Kidney epithelial cell (primary cell): ENCODE measurements at places on chromosomes 2 and 18. TPM values are rescaled to one million over a fixed set of nuclear protein-coding genes. Genes with fewer than 3 reads are reported as not detected.

DNA sequence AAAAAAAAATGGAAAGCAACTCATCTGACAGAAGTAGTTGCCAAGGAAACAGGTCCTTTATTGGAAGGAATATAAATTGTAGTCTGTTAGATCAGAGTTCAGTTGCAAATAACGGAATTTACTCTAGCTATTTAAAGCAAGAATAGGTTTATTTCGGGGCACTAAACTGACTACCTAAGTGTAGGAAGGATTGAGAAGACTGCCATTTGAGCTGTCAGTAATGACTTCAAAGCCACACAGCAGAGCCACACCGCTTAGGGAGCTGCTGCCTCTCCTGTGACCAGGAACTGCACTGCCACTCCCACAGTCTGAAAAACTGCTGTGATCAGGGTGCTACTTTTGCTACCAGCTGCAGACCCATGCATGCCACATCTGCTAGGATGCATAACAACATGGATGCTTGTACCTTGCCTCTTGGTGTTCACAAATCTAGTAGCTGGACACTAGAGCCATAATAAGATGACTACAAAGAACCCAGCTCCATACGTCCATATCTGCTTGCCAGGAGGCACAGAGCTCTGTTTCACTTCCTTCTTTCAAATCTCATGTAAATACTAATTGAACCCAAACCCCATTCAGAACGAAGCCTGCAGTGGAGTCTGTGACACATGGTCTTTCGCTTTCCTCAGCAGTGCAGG, 2.2 kb downstream of the DSG2 start:
- no peak for DNase-seq

GRCh38 chr18:46278481-46279465, 174.6 kb downstream of the HAUS1 start:
- no peak for DNase-seq

DNA sequence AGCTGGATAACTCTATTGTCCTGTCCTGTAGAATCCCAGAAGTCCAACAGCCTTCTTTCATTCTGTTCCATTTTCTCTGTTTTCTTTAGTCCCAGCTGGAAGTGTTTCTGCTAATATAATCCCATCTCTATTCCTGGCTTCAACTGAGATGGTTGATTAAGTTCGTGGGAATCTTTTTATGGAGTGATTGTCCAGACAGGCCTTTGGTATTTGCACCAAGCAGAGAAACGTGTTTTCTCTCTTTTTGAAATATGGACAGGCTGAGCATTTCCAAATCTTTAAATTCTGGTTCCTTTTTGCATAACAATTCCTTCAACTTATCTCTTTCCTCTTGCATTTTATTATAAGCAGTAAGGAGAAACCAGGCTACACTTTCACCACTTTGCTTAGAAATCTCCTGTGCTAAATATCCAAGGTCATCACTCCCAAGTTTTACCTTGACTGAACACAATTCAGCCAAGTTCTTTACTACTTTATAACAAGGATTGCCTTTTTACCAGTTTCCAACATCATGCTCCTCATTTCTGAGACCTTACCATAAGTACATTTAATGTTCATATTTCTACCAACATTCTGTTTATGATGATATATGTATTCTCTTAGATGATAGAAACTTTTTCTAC, 108.8 kb downstream of the ZFP36L2 start:
- no peak for DNase-seq

Gene ANKRD30B
- 0.07 and 0.08 TPM in 2 replicates for total RNA-seq

- no peak for DNase-seq
Observed at GRCh38 chr2:157466764-157467163, 22.9 kb upstream of the CYTIP start.

Gene LYPD6B
- total RNA-seq: 1.2 and 5.3 TPM in 2 replicates
